Central memory CD4-positive, alpha-beta T cell (primary cell): ENCODE measurements at places on chromosomes 5 and 9.

GRCh38 chr9:81787747-81788632 lies 98.6 kb upstream of the TLE1 start:
- DNase-seq, result no peak

GRCh38 chr9:35723426-35723825 lies 8.6 kb downstream of the TLN1 start:
- no peak for DNase-seq

- DNase-seq, result no peak
Measured at GRCh38 chr9:91061506-91061905, 259.9 kb downstream of the SYK start.

GRCh38 chr5:143180751-143181150 lies 222.7 kb downstream of the NR3C1 start:
- no peak for DNase-seq

DNA sequence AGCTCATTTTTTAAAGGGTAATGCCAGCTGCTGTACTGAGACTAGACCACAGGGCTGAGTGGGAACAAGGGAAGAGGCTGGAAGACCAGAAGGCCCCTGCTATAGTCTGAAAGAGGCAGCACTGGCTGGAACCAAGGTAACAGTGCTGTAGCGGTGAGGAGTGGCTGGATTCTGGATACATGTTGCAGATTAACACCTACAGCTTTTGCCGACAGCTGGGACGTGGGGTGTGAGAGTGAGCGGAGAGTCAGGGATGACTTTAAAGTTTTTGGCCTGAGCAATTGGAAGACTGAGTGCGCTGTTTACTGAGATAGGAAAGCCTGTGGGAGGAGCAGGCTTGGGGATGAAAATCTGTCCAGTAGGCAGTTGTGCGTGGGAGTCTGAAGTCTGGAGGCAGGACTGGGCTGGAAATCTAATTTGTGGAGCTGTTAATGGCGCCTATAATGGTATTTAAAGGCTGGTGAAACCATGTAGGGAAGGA lies 26.5 kb downstream of the AQP7 start:
- DNase-seq, result no peak

DNA sequence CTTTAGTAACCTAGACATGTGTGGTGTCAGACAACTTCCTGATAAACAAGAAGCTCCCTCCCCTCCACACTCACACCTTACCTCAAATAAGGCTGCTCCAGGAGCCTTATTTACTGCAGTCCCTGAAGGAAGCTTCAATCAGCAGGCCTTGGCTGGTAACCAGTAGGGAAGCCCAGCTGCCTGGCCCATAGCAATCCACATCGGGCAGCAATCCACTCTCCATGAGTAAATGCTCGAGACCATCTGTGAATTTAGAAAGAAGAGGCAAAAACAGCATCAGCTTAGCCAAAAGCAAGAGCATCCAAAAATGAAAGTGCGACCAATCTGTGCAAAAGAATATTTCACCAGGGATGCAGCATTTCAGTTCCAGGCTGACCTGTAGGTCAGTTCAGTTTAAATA lies 213.3 kb upstream of the TUSC1 start:
- DNase-seq, result no peak

- DNase-seq, result no peak
Measured at GRCh38 chr5:91487420-91487819, 104.3 kb upstream of the ARRDC3 start.

DNA sequence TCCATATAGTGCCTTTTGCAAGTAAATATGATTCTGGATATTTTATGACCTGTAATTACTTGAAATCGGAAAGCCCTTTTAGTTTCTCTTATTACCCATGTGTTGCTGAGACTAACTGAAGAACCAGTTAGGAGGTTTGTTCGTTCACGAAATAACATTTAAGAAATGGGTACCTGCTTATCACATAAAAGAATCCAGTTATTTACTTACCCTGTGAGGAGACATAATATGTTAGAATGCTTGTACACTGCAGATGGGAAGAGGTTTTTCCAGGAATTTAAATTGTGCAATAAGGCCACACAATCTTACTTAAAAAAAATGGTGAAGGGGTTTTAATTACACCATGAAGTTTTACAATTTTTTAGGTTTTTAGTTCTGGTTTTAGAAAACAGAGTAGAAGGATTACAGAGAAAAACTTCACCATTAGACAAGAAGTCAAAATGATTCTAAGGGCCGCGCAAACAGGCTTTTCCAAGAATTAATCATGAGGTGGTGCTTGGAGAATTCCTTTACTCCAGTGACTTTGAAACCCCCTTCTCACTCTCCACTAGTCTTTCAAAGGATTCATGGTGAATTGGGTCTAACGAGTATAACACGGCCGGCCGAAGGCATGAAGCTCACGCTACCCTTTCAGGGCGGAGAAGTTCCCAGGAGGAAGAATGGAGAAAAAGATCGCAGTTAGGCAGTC lies 1.1 kb upstream of the PTGER4 start:
- DNase-seq, result no peak
